LHCN-M2 (cell line): ENCODE measurements at places on chromosomes 4 and X.
A peak's percentile ranks its signal among the peaks of the same experiment; 100 is the strongest.

DNA sequence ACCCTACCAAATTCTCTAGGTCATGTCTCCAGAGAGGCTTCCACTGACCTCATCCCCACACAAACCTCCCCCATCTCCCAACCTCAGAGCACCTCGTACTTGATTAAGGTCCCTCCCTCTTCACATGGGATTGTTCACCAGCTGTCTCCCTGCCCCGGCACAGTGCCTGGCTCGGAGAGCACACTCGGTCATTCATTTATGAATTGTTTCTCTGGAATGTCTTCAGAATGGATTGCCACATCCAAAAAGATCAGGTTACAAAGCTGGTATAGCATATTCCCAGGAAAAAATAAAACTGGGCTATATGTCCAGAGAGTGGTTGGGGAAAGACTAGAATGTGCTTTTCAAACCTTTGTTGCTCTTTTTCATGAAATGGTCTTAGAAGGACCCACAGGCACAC, 21.6 kb downstream of the JAKMIP1 start:
- peak; percentile 24 for DNase-seq

GRCh38 chrX:150558424-150558823, 10.0 kb upstream of the MTM1 start:
- DNase-seq = no peak

DNA sequence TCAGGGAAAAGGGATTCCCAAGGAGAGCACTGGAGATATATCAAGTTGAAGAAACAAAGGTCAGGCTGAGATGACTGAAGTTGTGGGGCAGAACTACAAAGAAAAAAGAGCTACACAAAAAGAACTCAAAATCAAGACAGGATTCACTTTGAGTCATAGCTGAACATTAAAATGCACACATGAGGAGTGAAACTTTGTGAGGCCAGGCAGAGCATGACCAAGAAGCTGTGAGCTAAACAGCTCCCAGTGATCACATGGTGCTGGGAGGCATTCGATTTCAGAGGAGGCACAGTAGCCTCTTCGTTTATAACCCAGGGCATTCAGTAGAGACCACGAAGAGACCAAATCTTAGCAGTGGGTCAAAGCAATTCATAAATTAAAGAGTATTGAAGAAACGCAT, 145.3 kb downstream of the ATRX start:
- no peak for DNase-seq

GRCh38 chr4:45477311-45477733, 646.5 kb downstream of the GABRG1 start:
- no peak for DNase-seq

- no peak for DNase-seq
These were observed 113.8 kb downstream of the ADRA2C start for GRCh38 chr4:3879681-3880614.

GRCh38 chrX:17376431-17377077, 1.6 kb downstream of the NHS start:
- DNase-seq = no peak

DNA sequence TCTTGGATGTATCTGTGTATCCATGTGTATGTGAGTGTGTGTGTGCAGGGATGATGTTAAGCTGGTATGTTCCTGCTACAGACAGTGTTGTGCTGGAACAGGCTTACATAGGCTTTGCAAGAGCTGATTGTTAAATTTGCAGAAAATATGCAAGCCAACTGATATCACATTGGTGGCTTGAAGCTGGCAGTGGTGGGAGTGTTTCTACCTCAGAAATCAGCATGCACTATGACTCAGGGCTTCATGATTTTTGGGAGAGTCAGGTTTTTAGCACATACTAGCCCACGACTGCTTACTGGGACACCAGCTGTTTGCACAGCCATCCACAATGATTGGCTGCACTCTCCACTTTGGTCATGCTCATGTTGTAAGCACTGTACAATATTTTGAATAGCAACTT, 261.8 kb downstream of the DHX15 start:
- peak; percentile 64 for DNase-seq

GRCh38 chr4:24042094-24042493, 152.2 kb upstream of the PPARGC1A start:
- peak; percentile 87 for DNase-seq

DNA sequence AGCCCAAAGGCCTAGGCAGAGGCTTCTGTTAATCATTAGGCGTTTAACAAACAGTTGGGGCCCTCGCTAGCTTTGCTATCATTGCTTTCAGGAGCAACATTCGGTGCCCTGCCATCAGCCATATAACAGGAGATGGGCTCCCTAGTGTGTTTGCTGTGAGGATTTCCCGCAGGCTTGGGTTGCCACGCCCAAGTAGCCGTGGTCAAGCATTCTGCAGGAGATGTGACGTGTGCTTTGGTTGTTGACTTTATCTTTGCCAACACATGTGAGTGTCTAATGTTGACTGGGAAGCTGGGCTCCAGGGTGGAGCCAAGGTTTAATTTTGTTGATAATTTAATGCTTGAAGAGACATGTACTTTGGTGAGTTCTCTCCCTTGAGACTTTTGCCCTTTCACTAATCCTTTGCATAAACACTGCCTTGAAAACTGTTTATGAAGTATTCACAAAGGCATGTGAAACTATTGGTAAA, 184.6 kb upstream of the KIT start:
- DNase-seq = peak; percentile 64
